Gastroesophageal sphincter (tissue), 4 donors: ENCODE measurements at places on chromosomes 11 and 22. TPM values are rescaled to one million over a fixed set of nuclear protein-coding genes. Genes with fewer than 3 reads are reported as not detected.

The EHF gene
- 0.13 TPM for total RNA-seq

DNA sequence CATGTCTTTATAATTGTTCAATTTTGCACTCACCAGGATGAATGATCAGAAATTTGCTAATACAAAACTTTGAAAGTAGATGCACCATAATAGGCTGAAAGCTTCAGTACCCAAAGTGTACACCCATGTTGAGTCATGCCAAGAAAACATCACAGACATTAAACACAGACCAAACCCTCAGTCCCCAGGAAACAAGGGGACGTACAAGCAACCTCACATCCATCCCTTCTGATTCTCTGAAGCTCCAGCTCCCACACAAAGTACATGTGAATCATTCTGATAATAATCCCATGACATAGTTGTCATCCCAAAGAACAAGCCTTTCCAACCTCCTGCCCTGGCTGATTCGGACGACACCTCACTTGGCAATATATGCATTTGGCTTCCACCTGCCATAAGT, 183.8 kb downstream of the SNX19 start:
- ATAC-seq = no peak

DNA sequence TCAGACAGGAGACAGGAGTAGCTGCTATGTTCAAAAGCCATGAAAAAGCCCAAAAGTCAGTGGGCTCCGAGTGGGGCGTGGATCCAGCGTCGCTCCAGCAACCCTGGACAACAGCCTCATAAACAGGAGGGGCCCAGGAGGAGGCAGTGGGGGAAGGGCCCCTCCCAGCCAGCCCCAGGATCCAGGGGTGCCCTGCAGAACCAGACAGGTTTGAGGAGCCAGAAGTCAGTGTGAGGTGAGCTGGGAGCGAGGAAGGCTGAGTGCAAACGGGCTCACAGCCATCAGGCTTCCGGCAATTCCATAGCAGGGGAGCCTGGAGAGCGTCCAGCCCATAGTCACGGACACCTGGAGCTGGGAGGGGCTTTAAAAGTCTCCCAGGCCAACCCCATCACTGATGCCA, 217.7 kb downstream of the MN1 start:
- no peak for ATAC-seq

The MS4A6A gene
- 119 TPM for total RNA-seq

The SCGB1A1 gene
- total RNA-seq = not detected

The CD3D gene
- total RNA-seq = 1.8 TPM

DNA sequence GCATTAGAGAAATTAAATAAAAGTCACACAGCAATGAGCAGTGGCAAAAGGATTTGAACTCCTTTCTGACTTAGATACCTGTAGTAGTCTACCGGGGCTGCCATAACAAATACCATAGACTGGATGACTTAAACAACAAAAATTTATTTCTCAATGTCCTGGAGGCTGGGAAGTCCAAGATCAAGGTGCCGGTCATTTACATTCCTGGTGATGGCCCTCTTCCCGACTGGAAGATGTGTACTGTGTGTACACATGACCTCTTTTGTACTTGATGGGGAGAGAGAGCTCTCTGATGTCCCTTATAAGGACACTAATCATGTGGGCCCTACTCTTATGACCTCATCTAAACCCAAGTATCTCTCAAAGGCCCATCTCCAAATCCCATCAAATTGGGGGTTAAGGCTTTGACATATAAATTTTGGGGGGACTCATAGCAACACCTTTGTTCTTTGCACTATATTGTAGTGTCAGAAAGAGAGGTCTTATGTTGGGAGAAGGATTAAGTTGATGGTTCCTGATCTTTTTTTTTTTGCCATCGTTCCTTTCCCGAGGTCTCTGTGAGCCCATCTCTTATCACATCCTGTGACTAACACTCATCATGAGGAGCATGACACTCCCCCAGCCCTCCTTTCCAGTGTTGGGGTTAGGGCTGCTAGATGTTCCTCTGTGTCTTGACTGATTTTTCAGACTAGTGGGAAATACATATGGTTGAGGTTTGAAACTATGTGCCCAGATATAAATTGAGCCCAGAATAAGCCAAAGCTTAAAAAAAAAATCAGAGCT, 104.3 kb downstream of the TRAF6 start:
- ATAC-seq = no peak

The GAL3ST1 gene
- 3.0 TPM for total RNA-seq

DNA sequence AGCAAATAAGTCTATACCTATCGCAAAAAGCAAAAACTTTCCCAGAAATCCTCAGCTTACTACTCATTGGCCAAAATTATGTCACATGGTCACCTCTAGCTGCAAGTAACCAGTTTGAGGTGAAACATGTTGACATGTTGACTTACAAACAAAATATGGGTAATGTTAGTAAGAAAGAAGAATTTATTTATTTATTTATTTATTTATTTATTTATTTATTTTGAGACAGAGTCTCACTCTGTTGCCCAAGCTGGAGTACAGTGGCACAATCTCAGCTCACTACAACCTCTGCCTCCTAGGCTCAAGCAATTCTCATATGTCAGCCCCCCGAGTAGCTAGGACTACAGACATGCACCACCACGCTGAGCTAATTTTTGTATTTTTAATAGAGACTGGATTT, 5.4 kb upstream of the SLC35C1 start:
- ATAC-seq = no peak

The PTPRCAP gene
- 4.6 TPM for total RNA-seq

- peak; percentile 69 for ATAC-seq
Observed at GRCh38 chr11:11841116-11841722, 553 bp upstream of the USP47 start.

DNA sequence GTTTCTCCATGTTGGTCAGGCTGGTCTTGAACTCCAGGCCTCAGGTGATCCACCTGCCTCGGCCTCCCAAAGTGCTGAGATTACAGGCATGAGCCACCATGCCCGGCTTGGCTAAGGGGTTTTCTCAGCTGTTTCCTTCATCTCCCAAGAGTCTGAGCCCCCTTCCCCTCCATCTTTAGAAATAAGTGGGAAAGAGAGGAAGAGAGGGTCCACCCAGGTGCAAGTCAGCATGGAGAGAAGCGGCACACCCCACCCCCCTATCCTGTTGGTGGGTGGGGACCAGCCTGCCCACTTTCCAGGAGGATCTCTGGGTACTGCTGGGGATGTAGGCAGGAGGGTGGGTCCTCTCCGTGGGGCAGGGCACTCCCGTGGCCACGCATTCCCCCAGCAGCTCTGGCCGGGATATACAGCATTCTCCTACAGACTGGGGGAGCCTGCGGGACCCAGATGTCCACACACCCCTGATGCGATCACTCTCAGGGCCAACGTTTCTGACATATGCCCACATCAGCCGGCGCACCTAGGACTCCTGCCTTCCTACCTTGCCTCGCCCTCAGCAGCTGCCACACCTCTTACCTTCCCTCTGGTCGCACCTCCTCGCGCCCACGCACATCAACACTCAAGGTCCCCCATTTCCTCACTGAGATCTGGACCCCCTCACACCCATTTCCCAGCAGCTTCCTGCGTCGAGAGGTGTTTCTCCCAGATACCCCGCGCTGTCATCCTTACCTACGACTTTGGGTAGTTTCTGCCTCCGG, 8.9 kb downstream of the SCARF2 start:
- no peak for ATAC-seq

GRCh38 chr22:20748082-20748481, 25.8 kb upstream of the SERPIND1 start:
- no peak for ATAC-seq

The HPS4 gene
- 11.2 TPM for total RNA-seq

The SYT9 gene
- 0.15 TPM for total RNA-seq

DNA sequence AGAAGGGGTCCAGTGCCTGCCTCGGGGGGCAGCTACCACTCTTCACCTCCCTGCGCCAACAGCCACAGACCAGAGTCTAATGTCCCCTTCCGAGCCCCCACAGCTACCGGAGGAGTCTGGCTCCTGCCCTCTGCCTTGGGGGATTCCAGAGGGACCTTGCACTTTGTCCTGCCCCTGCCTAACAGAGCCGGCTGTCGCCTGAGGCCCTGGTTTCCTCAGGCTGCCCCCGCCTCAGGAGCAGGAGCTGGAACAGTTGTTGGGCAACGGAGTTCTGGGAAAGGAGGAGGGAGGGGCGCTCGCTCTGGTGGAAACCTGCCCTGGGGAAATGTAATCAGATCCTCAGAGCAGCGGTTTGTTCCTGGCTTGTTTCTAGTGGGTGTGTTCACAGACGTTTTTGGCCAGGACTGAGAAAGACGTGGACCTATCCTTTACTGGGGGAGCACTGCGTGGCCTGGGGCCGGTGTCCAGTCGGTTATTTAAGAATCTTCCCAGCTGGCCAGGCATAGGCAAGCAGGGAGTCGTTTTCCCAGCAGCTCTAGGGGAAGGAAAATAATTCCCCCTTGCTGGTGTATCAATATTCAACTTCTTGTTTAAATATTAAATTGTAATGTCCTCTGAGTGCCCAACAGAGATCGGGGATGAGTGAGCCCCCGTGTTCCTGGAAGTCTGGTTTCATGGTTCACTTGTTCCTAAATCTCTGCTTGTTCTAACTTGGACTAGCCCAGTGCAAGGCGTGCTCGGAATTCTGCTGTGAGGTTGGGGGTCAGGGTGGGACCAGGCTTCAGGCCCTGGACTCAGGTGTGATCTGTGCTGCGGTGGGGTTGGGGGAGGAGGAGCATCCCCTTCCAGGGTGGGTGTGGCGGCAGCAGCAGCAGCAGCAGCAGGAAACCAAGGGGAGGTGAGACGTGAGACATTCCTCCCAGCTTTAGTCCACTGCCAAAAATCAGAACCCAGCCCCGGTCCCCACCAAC, 32.1 kb downstream of the A4GALT start:
- peak; percentile 93 for ATAC-seq

- no peak for ATAC-seq
Observed at GRCh38 chr11:102081313-102081712, 28.9 kb upstream of the YAP1 start.

The VPREB1 gene
- total RNA-seq = not detected

GRCh38 chr11:78038697-78039313, 15.7 kb upstream of the KCTD14 start:
- no peak for ATAC-seq

DNA sequence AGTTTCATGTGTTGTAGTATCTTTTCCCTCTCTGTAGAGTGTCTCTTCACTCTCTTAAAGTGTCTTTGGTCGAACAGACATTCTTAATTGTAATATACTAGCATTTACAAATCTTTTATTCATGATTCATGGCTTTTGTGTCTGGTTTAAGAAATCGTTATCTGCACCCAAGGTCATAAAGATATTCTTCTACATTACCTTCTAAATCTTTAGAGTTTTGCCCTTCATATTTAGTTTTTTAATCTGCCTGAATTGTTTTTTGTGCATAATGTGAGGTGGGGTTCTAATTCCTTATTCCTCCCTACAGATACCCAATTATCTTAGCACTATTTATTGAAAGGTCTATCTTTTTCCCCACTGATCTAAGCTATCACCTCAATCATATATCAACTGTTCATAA, 9.0 kb upstream of the NNMT start:
- ATAC-seq = no peak

DNA sequence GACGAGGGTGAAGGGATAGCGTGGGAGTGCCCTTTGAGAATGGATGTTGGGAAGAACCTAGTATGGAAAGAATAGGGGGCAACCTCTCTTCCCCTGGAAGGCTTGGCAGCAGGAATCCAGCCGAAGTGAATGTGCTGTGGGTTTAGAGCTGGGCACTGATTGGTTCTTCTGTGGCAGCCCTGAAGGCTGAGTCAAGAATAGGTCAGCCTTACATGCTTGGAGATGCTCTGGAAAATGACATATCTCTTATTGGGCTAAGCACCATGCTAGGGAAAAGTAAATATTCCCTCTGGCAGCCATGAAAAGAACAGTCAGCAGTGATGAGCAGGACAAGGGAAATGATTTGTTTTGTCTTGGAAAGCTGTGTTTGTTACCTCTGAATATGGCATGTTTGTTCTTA, 149.5 kb downstream of the COMMD9 start:
- ATAC-seq = no peak

DNA sequence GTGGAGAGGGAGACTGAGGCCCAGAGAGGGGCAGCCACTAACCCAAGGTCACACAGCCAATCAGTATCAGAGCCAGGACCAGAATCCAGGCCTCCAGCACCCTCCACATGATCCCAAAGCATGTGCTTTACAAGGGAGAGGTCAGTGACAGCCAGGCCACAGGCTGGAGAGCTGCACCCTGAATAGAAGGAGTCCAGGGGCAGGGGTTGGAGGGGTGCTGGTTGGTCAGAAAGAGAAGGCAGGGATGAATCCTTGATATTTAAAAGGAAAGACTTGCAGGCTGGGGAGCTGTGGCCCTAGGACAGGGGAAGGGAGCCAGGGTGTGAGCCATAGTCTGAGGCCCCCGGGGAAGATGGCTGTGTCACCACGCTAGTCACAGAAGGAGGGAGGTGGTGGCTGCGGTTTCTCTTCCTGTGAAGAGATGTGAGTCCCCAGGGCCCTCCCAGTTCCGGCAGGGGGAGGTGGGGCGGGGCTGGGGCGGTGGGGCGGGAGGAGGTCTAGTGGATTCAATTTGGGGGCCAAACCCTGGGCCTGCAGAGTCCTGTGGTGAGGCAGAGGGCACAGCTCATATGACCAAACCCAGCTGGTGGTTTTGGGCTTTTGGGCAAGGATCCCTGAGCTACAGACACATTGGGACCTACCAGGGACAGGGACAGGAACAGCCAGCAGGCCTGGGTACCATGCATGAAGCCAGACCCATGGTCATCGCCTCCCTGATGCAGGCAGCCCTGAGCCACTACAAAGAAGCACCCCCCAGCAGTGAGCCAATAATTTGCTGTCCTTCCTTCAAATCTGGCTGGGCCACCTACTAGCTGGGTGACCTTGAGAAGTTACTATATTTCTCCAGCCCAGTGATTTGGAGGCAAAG, 14.0 kb downstream of the RAC2 start:
- no peak for ATAC-seq

GRCh38 chr11:133383689-133384088, 148.6 kb downstream of the OPCML start:
- no peak for ATAC-seq

- no peak for ATAC-seq
Observed at GRCh38 chr11:34616830-34617504, 3.9 kb upstream of the EHF start.

The SLC22A9 gene
- not detected for total RNA-seq

DNA sequence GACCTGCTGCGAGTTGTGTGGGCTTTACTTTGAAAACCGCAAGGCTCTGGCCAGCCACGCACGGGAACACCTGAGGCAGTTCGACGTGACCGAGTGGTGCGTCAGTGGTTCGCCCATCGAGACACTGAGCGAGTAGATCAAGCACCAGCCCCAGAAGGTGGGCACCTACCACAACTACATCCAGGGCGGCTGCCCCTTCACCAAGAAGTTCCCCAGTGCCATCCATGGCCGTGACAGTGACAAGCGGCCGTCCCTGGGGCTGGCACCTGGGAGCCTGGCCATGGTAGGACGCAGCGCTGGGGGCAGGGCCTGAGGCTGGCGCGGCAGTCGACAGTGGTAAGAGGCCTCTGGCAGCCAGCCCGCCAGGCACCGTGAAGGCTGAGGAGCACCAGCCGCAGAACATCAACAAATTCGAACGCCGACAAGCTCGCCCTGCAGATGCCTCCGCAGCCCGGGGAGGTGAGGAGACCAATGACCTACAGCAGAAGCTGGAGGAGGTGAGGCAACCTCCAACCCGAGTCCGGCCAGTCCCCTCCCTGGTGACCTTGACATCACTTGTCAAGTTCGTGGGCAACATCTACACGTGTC, 545.2 kb upstream of the CCDC179 start:
- ATAC-seq = no peak

The KRTAP5-10 gene
- not detected for total RNA-seq

- no peak for ATAC-seq
Observed at GRCh38 chr11:86161336-86161735, 83.2 kb upstream of the EED start.

The C11orf16 gene
- total RNA-seq = not detected

GRCh38 chr11:9639985-9640384, 23.9 kb upstream of the SWAP70 start:
- ATAC-seq = peak; percentile 48
